ENCODE measurements at places on chromosomes 12 and 14.

DNA sequence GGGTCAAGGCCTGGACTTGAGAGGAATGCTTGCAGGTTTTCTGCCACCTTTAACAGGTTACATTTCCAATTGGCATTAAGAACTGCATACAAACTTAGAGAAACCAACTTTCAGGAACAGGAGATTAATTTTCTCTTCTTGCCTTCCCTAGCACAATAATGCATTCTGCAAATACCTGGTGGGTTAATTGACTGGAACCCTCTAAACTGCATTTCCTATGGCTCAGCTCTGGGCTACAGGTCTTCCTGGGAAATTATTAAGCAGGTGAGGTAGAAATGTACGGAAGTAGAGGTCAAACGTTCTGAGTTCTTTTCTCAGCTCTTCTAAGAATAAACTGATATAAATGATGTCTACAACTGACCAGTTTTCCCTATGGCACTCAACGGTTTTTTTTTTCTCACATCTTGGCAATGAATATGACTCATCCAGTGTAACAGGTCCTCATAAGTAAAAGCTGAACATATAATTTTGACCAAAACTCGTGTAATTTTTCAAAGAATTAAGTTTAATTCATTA lies 144.9 kb upstream of the PELI2 start:
- DNase-seq: no peak

DNA sequence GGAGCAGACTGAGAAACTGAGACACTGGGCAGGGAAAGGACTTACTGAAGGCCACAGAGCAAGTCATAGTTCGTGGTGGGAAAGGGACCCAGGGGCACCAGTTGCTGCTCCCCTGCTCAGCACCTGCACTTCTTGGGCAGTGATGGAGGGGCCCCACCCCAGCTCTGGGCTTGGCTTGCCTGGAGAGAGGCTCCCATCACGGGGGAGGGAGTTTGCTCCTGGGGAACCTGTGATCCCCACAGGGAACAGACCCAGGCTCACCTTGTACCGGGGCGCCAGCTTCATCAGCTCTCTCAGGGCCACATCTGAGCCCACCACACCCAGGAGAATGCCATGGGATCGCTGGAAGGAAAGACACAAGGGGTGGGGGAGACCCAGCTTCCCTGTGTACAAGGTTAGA lies 39.8 kb downstream of the CACNA2D4 start:
- DNase-seq: peak; percentile 22

DNA sequence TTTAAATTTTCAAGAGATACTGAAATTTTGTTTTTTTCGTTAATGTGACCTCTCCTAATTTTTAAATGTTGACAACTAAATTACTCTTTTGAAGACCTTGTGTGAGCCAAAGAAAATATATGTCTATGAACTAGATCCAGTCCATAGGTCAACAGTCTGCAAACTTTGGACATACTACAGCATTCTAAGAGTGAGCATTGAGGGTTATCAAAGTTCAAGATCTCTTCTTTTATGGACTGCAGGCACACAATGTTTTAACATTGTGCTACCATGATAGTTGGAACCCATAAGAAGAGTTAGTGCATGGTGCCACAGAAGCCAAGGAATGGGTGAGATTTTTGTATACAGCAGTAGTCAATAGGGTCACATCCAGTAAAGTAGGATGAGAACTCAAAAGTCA lies 43.0 kb upstream of the ACSS3 start:
- no peak for DNase-seq

GRCh38 chr12:31267966-31268365 lies 58.0 kb downstream of the SINHCAF start:
- no peak for DNase-seq

- DNase-seq: no peak
These were observed 87.9 kb upstream of the PTPRQ start for GRCh38 chr12:80356097-80356496.

DNA sequence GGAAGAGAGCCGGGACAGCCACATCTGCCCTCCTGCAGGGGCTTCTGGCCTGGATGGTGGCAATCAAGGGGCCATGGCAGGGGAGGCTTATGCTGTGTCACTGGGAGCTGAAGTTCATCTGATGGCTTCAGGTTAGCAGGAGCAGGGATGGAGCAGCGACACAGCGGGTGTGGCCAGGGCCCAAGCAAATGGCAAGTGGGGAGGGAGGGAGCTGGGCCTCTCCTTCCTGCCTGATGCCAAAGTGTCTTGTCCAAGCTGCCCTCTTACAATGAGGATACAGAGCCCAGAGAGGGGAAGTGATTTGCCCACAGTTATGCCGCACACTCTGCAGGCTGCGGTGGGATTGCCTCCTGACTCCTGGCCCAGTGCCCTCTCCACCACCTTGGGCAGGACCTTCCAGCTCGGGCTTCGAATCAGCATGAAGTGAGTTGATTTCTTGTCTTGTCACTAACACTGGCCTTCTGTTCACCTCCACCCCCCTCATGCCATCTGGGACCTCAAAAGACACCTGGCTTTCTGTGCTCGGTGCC lies 51.3 kb downstream of the IQSEC3 start:
- no peak for DNase-seq

GRCh38 chr14:104107101-104107581 lies 21.6 kb downstream of the ASPG start:
- no peak for DNase-seq

GRCh38 chr14:22047115-22047514 lies 373.5 kb upstream of the OR4E1 start:
- DNase-seq: peak; percentile 46

DNA sequence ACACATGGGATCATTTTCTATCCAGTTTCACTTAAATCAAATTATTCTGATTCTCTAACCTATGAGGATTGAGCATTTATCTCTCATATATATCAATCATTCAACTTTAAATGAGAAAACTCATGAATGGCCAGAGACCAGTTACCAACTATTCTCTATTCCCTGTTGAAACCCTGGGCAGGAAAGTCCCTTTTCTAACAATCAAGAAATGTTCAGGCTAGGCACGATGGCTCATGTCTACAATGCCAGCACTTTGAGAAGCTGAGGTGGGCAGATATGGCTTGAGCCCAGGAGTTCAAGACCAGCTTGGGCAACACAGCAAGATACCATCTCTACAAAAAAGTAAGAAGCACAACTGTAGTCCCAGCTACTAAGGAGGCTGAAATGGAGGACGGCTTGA lies 18.0 kb downstream of the FMNL3 start:
- DNase-seq: no peak

GRCh38 chr12:21434699-21435098 lies 2.8 kb upstream of the PYROXD1 start:
- DNase-seq: no peak

- DNase-seq: peak; percentile 85
These were observed 6.1 kb upstream of the FAIM2 start for GRCh38 chr12:49909826-49910225.

DNA sequence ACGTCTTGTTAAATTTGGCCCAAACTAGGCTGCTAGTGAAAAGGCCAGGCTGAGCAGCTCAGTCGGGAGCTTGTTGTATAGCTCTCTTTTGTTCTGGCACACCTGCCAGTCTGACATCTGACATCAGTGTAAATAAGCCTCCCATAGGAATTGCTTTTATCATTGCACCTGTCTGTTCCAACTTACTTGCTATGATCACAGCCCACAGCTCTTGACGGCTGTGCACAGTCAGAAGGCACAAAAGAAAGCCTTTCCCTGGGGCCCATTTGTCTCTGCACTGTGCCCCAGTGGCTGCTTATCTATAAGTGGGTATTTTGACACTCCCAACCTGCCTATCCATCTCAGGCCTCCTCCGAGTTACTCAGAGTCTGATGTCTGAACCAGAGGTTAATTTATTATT lies 324.5 kb downstream of the NUAK1 start:
- no peak for DNase-seq

DNA sequence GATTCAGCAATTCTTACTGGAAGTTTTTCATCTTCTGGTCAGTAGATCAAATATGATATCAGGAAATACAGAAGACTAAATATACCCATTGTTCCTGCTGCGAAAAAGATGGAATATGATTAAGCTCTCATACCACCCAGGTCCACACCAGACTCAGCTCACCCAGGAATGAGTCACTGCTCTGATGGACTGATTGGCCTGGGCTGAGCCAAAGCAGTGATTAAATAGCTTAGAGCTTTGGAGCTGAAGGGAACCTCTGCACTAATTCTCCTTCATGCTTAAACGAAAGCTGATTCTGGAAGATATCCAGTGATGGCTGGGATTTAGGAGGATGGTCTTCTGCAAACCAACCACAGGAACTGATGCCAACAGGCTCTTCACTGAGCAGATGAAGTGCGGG lies 62.0 kb upstream of the SYT1 start:
- no peak for DNase-seq

- no peak for DNase-seq
These were observed 116.9 kb upstream of the AEBP2 start for GRCh38 chr12:19322376-19322775.

DNA sequence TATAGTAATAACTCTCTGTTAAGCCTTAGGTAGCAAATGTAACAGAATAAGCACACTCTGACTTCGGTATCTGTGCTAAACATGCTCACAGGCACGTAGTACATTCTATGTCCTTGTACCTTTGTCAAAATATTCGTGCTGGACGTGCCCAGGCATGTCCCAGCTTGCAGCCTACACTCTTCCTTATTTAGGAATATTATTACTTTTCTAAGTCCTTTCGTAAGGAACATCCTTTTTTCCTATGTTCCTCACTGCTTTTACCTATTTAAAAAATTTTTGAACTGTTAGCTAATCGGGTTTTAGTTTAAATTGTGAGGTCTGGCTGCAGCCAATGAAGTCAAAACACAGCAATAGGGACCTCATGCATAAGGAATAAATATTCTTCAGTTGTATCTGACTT lies 24.1 kb upstream of the UBC start:
- DNase-seq: no peak

DNA sequence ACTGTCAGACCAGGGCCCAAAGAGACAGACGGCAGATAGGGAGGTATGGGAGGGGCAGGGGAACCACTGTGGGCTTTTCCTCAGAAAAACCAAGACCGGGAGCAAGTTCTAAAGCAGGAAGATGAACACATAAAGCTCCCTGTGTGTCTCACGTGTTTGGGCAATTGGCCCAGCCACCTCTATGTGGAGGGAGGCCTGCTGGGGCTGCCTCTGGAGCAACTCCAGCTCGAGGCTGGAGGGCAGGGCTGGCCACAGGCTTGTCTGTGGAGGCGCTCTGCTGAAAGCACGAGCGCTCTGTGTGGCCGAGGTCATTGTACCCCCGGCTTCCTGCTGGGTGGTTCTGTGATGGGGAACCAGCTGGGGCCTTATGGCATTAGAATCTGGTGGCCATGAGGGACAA lies 36.4 kb downstream of the TRAFD1 start:
- DNase-seq: no peak

DNA sequence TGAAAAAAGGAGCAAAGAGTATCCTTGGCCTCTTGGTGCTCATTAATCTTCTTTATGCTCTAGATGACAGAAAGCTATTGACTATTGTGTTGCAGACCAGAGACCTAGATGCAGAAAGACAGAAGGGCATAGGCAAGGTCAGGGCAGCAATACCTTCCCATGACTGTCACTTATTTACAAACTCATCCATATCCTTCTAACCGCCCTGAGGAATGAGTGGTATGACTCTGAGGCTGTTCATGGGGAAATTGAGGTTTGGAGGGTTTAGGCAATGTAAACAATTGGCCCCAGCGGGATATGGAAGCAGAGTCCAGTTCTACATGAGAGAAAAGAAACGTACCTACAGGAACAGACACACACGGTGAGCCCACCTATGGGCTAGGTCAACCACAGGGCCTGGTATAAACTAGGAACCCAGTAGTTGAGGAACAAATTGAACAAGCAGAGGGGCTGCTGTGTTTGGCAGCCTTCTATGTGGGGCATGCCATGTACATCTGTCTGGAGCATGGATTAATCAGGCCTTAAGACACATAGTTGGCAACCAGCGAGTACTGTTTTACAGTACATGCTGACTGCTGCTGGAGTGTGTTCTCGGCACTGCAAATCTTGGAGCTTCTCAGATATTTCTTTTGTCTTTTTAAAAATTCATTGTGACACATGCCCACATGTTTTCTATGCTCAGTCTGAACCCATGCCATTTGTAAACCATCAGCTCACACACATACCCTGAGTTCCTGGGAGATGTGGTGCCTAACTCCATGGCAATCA lies 159.7 kb upstream of the NTF3 start:
- no peak for DNase-seq

GRCh38 chr12:64085996-64086395 lies 136.1 kb downstream of the KICS2 start:
- DNase-seq: no peak

DNA sequence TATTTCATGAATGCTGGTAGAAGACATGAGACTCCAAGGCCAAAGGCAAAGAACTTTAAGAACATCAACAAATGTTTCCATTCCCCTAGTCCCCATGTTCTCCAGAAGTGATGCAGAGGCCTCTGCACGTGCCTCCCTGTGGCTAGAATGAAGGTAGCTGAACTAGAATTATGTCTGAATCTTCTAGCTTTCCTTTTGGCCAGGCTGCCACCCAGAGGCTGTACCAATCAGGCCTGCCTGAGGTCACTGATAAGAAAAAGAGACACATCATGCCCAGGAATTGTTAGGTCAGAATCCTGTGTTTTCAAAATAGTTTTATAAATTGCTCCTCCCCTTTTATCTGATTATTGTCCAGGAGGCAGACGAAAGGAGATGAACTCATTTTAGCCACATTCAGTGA lies 188.0 kb upstream of the SLC16A7 start:
- DNase-seq: no peak

- peak; percentile 25 for DNase-seq
These were observed 22.3 kb upstream of the BCDIN3D start for GRCh38 chr12:49865109-49865781.

- peak; percentile 20 for DNase-seq
These were observed 378.8 kb downstream of the ALG10 start for GRCh38 chr12:34400986-34401658.

DNA sequence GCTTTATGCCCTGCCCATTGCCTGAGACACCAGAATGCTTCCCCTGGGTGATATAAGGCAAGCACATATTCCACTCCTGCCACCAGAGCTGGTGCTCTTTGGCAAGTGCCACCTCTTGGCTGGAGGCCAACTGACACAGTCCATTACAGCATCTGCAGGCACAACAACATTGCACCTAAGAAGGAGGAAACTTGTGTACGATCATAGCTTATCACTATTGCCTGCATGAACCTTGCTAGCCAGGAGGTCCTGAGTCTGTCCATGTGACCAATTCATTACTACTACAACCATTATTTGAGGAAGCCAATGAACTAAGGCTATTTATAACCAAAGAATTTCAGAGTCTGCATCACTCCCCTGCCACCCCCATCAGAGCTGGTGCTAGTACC lies 119.8 kb upstream of the SCAF11 start:
- DNase-seq: no peak

GRCh38 chr12:21972055-21972454 lies 30.8 kb upstream of the ABCC9 start:
- DNase-seq: no peak

DNA sequence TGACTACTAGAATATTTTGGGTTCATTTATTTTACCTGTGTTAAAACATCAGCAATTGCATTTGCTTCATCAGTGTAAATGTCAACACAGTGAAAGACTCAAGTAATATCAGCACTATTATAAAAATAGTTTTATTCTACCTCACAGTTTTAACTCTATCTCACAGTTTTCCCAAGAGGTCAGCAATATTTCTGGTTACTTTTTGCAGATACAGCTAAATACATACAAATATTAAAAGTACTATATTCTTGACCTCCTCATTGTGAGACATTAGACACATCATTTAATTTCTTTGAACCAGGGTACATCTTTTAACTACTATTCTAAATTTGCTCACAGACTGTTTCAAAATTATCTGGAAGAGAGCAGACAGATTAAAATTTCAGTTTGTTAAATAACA lies 321.7 kb upstream of the OR4E1 start:
- no peak for DNase-seq

All from H9 (cell line).